SHP77 treated with DMSO at 0.1 percent for 48 hours (cell line): ENCODE measurements at places on chromosomes 4 and X.
A peak's percentile ranks its signal among the peaks of the same experiment; 100 is the strongest.

GRCh38 chrX:22314211-22314610, 41.5 kb downstream of the CBLL2 start:
- DNase-seq: no peak

- DNase-seq: no peak
Observed at GRCh38 chr4:185405296-185405999, 8.8 kb downstream of the ANKRD37 start.

- no peak for DNase-seq
Observed at GRCh38 chrX:8927701-8928100, 106.2 kb downstream of the FAM9B start.

GRCh38 chr4:27684610-27685011, 824.0 kb downstream of the STIM2 start:
- peak; percentile 1 for DNase-seq

GRCh38 chr4:127364911-127365310, 267.8 kb upstream of the INTU start:
- DNase-seq: no peak

GRCh38 chrX:138982365-138982764, 270.8 kb upstream of the FGF13 start:
- no peak for DNase-seq
